ENCODE measurements at places on chromosomes 7 and 10.

GRCh38 chr10:108003061-108003460 lies 838.6 kb upstream of the SORCS1 start:
- DNase-seq: no peak

DNA sequence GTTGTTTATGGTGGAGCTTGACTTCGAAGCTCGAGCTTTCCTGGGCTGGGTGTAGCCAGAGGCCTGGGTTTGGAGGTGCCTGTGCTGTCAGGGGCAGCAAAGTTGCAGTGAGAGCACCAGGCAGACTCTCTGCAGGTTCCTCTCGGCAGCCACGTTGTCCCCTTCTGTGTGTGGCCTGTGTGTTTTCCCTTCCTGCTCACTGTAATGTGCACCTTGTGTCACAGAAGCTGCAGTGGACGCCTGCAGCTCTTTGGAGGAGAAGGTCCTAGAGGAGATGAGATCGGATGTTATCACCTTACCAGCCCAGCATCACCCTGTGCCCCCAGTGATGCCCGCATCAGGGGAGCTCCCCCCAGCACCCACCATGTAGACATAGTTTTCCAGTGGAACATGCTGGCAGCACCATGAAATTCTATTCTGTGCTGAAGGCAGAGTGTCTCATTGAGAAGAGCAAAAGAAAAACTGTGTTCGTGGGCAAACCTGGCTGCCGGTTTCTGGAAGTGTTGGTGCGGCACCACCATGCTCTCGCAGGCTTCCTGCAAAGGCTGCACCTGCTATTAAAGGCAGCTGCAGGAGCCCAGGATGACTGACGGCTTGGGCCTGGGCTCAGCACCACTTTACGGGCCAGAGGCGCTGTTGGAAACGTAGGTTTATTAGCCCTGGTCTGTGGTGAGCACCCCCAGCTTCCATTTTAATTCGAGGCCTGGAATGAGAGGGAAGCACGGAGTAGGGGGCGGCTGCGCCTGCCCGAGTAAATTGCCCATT lies 609.8 kb upstream of the FOXK1 start:
- no peak for DNase-seq

GRCh38 chr10:89080660-89081059 lies 90.1 kb downstream of the FAS start:
- DNase-seq: no peak

GRCh38 chr10:21530641-21531040 lies 3.4 kb upstream of the MLLT10 start:
- no peak for DNase-seq

GRCh38 chr10:34698248-34698831 lies 116.8 kb downstream of the PARD3 start:
- no peak for DNase-seq

DNA sequence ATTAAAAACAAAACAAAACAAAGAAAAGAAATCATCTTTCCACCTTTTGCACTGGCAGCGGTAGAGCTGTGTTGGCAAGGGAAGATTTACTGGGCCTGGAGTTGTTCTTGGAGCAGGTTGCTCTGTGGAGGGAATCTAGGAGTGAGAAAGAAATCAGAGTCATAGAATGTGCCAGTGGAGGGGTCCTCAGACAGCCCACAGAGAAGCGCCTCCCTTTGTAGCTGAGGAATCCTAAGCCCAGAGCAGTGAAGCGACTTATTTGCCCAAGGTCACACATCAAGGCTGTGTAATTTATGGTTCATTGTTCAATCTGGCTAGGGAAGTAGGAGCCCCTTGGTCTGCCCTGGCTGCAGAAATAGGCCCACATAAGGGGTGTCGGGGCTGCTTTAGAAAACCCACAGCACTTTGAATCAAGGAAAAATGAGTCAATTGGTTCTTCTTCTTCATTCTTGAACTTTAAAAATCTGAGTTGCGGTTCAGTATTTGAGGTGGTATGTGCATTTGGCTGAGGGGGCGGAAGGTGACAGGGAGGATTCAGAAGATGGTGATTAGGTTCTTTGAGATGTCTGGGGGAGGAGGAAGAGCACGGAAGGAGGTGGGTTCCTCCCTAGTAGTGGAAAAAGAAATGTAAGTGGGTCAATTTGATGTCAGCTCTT lies 253.7 kb downstream of the PTEN start:
- DNase-seq: no peak
